ENCODE measurements at places on chromosomes 6 and 20.

GRCh38 chr6:162710419-162710818 lies 17.1 kb downstream of the PRKN start:
- DNase-seq = no peak

- no peak for DNase-seq
Observed at GRCh38 chr20:46056970-46057855, 28.2 kb downstream of the SLC12A5 start.

GRCh38 chr6:38518511-38519304 lies 121.0 kb downstream of the BTBD9 start:
- DNase-seq = no peak

- no peak for DNase-seq
Observed at GRCh38 chr6:105492706-105493673, 90.1 kb upstream of the PREP start.

DNA sequence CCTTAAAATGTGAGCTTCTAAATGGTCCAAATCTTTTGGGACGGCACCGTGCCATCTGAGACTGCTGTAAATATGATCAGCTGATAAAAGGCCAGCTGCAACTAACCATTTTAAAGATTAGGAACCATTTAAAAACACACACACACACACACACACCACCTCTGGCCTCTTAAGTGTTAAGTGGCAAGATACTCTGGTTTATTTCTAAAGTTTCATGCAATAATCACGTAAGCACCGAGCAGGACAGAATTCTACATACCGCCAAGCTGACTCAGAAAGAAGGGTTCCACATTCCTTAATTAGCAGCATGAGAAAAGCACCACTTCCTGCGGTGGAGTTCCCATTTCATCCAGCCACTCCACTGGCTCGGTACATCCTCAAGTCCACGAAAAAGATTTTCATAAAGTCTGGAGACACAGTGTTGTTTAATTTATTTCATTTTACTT lies 17.8 kb upstream of the ZNF217 start:
- no peak for DNase-seq

- no peak for DNase-seq
Observed at GRCh38 chr6:128676456-128676855, 156.1 kb upstream of the PTPRK start.

DNA sequence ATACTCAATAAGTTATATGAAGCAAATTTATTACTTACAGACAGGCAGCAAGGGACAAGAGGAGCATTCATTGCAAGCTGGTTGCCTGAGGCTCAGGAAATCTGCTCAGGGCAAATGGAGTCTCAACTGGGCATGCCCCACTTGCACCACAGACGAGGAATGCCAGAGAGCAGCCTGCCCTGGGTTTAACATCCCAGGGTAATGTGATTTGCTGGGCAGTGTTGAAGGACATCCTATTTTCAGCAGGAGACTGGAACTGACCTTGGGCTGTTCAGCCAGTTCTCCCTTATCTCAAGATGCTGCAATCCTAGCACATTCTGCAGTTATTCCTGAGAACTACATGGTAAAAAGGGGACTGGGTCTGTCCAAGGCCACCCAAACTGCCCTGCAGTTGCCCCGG lies 3.8 kb upstream of the ENTPD6 start:
- no peak for DNase-seq

DNA sequence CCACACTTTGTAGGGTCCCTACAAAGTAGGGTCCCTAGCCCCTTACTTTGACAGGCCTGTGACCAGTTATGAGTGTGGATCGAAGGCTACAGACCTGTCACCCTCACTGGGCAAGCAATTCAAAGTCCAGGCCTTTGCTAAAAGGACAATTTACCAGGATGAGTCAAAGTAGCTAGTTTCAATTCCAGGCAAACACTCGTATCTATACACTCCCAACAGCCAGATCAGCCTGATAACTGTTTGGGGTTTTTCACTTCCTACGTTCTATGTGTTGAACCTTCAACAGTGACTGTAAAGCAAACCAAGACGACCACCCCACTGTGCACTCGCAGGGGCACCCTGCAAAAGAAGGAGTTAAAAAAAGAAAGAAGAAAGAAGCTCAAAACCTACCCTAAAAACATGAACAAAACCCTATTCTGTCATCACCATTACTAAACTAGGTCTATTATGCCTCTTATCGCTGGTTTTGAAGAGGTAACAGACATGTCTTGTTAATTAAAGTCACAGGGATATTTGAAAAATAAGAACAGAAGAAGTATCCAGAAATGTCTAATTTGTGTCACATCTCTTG lies 3.2 kb downstream of the GFOD1 start:
- no peak for DNase-seq

DNA sequence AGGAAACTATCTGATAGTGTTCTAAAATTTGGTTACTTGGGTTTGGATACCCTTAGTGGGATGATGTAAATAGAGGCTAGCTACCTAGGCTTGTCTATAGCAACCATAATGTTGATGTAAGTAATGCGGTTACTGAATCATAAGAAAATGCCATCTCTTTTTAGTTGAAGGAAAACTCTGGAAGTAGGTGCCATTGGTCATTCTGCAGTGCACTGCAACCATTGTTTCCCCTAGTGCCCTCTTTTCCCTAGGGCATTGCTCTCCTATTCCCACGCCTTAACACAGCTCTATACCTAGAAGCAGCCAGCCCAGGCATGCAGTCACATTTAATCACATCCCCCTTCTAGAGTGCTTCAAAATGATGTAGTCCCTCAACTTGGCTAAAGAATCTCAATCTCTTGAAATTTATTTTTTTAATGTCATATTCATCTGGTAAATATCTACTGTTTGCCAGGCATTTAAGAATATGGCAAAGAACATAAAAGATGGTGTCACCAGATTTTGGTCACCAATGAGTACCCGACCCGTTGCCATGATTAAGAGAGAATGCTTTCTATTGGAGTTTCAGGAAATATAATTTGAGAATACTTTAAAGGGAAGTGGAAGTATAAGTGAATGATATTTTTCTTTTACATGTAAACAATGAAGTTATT lies 10.4 kb downstream of the LOC128125822 start:
- DNase-seq = no peak

GRCh38 chr6:106751501-106752252 lies 122.3 kb downstream of the QRSL1 start:
- no peak for DNase-seq

- DNase-seq = no peak
Observed at GRCh38 chr20:45792317-45793118, 764 bp downstream of the DNTTIP1 start.

DNA sequence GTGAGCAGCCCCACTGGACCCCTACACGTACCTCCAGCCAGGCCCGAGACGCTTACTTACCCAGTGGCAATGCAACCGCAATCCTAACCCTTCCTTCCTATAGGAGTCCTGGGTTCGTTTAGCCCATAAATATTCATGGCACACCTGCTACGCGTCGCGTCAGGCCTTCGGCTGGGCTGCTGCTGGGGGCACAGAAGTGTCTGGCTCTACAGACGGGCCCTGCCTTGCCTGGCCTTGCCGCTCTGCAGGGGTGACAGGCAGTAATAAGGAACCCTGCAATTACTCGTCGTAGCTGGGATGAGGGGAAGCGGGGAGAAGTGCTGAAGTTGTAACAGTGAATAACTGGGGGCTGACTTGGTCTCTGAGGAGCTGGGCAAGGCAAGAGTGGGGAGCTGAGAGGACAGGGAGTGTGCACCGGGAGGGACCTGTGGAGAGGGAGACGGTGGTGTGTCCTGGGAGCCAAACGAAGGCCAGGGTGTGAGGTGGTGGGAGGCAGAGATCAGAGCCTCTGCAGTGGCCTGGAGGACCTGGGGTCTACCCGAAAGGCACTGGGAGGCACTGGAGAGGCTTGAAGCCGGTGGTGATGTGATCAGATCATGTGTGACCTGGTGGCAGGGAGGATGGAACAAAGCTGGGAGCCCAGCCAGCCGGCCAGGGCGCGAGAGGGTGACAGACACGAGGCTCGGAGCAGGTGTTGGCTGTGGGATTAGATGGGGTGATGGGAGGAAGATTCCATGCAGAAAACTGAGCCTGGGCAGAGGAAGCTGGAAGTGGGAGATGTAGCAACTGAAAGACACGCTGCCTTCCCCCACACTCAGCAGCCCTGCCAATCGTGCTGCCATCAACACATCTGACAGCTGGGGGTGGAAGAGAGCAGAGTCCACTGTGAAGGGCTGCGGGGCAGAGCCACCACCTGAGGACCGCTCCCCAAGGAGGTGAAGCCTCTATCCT lies 36.4 kb downstream of the PSMG4 start:
- no peak for DNase-seq

- DNase-seq = no peak
Observed at GRCh38 chr6:15948930-15949900, 179.7 kb upstream of the MYLIP start.

DNA sequence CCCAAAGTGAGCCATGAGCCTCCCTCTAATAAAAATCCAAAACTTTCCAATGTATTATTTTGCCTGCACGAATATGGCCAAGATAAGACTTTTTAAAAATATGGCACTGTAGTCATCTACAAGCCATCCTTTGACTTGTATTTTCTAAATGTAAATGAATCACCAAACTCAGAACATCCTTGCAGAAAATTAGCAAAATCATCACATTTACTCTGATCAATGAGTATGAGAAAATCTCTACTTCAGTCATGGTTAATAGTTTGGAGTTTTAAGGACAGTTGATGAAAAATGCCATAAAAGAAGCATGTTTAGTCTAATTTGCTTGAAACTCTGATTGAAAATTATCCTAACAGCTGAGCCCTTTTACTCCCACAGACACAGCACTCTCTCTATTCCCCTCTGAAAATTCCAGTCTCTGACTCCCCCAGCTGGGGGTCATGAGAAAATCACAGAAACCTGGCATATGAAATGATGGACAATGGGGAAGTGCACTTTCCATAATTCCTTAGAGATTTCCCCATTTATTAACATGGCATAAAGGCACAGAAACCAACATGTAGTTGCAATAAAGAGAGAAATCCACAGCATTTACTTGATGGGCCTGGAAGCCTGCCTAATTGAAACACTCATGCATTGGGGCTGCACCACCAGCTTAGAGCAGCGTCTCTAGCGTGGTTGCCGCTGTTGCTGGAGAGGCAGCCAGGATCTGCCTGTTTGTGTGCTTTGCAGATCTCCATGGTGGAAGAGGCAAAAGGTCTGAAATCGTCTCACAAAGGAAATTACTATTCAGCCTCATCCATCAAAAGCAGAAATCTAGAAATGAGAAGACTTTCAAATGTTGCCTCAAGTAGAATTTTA lies 214.0 kb downstream of the WDR27 start:
- no peak for DNase-seq

DNA sequence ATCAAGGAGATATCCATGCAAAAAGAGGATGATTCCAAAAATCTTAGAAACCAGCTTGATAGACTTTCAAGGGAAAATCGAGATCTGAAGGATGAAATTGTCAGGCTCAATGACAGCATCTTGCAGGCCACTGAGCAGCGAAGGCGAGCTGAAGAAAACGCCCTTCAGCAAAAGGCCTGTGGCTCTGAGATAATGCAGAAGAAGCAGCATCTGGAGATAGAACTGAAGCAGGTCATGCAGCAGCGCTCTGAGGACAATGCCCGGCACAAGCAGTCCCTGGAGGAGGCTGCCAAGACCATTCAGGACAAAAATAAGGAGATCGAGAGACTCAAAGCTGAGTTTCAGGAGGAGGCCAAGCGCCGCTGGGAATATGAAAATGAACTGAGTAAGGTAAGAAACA lies 10.1 kb upstream of the SNRNP48 start:
- no peak for DNase-seq

DNA sequence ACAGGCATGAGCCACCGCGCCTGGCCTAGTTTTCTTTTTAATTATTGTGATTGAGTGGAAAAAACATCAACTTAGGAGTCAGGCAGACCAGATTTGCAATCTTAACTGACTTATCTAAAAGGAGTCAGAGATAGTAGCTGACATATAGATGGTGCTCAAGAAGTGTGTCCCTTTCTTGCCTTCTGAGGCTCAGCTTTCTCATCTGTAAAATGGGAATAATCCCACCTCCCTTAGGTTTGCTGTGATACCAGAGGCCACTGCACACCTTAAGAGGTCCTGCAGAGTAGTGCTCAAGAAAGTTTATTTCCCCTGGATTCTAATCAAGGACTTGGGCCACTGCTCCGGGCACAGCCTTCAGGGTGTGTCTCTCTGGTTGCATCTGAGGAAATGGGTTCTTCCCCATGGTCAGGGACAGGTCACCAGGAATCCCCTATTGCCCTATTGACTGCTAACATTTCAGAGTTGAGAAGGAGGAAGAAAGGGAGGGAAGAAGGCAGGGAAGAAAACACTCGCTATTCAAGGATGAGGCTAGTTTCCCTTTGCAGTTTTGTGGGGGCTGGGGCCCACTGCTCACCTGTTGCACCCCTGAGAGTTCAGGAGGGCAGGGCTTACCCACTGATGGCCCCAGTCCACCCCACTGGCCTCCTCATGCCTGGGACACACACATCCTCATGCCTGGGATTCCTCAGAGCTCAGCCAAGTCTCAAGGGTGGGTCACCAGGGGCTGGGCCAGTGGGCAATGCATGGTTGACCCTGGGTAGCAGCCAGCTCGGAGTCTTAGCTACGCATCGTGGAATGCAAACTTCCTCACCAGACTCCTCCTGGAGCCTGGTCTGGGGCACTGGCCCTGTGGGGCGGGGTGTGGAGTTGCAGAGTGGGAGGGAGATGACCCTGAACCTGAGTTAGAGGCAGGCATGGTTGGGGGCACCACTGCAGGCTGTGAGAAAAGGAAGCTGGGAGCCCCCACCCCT lies 21.2 kb downstream of the C6orf132 start:
- no peak for DNase-seq

GRCh38 chr6:149271348-149272340 lies 45.9 kb upstream of the TAB2 start:
- peak; percentile 74 for DNase-seq

- DNase-seq = peak; percentile 78
Observed at GRCh38 chr6:32952817-32953739, at the start of gene HLA-DMA. Gene HLA-DMA, minus strand, starts transcription at chr6:32953097. Its CDS starts 61 bp downstream, at chr6:32953036.

GRCh38 chr20:5776077-5776476 lies 25.9 kb downstream of the SHLD1 start:
- no peak for DNase-seq

DNA sequence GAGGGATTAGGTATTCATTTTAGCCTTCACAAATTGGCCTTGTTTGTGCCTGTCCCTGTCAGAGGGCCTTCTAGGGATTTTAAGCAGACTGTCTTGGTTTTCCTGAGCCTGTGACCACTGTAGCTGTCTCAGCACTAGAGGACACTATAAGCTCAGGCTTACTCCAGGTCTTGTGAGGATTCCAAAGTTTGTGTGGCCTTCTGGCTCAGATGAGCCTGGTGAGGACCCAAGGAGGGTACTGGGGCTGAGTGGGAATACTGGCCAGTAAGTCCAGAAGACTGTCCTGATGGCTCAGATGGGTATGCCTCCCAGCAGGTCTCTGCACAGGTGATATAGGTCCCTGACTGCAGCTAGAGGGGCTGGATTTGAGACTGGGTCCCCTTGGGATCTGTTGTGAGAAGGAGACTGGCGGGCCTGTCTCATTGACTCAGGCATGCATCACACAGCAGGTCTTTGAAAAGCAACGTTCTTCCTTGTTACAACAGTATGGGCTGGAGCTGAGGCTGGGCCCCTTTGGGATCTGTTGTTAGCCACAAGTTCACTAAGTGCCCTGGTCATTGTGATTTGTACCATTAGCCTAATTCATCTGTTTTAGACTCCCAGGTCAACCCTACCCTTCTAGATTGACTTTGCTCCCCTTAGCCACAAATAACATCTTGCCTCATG lies 26.3 kb upstream of the TFB1M start:
- no peak for DNase-seq
